ENCODE measurements at places on chromosomes 2 and 18.

DNA sequence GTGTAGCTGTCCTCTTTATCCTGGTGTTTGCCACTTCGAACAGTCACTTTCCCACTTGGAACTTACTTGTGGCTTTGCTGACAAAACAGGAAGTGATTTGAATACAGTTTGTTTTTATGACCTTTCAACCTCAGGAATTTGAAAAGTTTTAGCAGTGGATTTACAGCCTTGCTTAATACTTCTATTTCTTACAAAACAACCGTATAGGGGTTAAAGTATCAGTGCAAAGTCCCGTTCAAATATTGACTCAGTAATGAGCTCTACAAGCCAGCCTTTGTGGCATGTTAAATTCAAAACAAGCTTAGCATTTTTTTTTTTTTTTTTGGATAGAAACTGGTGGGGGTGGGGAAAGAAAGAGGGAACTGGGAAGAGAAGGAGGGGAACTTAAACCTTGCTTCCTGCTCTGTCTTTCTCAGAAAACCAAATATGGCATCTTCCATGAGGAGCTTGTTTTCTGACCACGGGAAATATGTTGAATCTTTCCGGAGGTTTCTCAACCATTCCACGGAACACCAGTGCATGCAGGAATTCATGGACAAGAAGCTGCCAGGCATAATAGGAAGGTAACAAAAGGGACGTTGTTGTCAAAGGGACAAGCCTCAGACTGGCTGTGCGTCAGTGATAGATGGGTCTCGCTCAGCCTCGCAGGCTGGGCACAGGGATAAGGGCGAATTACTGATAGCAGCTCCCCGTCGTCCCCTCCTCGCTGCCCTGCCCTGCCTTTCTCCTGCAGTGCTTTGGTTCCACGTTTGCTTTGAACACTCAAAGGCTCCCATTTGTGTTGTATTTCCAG is at the start of gene HNMT:
TSS of gene HNMT (plus strand) at position 408 of the 793 bp plus-strand sequence. CDS start at position 427, 19 bp downstream.
- peak; percentile 50 for DNase-seq

GRCh38 chr2:176622792-176623191 is 353.6 kb downstream of the MTX2 start:
- DNase-seq, result no peak

GRCh38 chr2:193561054-193561453 is 1366.3 kb upstream of the TMEFF2 start:
- peak; percentile 20 for DNase-seq

DNA sequence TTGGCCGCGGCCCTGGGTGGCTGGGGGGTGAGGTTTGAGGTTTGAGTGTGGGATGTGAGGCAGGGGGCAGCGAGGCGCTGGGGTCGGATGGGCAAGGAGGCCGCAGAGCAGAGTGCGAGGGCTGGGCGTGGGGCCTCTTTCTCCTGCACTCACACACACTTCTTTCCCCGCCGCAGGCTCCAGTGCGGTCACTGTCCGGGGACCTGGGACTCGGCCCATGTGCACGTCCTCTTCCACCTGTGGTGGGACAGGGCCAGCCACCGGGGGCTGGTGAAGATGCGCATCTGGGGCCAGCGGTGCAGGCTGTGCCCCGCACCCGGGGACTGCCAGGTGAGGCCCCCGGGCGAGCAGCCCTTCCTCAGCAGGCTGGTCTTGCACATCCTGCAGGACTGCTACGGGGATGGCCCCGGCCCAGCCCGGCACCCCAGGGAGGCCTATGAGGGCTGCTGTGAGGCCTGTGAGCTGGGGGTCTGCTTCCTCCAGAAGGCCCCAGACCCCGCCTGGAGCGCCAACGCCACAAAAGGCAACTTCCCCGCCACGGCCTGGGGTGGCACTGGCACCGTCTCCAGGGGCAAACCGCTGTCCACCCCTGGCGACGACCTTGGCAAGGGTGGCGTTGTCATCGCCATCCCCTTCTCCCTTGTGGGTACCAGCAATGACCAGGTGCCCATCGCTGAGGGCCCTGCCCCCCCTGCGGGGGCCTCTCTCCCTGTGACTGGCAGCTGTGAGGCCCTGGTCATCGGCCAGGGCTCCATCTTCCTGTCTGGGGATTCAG is 2.2 kb downstream of the RTP5 start:
- no peak for DNase-seq

GRCh38 chr2:179588486-179589145 is 272.8 kb downstream of the ZNF385B start:
- DNase-seq, result no peak

DNA sequence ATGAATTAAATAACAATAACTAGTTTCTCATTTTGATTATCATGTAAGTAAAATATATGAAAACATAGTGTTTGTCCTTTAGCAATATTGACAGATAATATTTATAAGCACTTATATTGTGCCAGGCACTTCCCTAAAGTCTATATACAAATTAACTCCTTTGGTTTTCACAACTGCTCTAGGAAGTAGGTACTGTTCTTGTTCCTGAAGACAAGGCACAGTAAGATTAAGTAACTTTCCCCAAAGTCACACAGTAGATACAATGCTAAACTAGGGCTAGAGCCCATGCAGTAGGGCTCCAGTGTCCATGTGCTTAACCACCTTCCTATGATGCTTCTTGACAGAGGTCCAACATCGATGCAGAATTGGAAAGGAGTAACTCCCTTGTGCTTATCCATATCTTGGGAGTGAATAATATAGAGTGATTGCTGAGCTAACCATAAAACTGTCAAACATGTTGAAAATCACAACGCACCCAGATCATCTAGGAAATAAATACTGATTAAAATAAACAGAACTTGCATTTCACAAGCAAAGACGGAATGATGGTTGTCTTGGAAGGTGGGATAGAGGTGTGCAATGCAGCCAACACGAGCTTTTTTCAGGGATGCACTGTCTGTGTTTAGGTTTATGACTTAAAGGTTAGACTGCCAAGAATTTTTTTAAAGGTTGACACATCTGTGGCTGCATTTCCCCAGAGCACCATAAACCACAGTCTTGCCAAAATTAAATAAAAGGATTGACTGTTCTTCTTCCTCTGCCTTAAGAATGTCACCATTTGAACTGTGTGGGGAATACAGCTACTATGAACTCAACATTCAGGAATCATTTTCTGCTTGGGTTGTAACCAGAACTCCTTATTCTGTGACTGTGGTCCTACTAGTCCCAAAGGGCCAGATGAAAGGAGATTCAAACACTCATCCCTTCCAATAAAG is 80.8 kb downstream of the ANKRD44 start:
- peak; percentile 65 for DNase-seq

GRCh38 chr18:64717026-64717425 is 568.1 kb upstream of the LINC00305 start:
- no peak for DNase-seq

DNA sequence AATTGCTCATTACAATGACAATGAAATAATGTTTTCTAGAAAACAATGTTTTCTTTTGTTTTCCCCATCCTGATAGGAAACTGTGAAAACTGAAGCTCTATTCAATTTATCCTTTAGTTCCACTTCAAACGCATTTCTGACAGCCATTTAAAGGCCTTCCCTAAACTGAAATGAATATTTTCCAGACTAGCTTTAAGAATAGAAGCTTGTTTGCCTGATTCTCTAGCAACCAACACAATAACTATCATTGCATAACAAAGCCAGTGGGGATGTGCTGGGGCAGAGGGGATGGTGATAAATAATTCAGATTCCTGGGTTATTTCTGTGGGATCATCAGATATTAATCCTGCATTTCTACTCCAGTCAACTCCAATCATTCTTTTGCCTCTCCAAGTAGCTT is 427.1 kb downstream of the RND3 start:
- DNase-seq, result no peak

- DNase-seq, result no peak
These were observed 5.1 kb upstream of the LANCL1 start for GRCh38 chr2:210481601-210482175.

DNA sequence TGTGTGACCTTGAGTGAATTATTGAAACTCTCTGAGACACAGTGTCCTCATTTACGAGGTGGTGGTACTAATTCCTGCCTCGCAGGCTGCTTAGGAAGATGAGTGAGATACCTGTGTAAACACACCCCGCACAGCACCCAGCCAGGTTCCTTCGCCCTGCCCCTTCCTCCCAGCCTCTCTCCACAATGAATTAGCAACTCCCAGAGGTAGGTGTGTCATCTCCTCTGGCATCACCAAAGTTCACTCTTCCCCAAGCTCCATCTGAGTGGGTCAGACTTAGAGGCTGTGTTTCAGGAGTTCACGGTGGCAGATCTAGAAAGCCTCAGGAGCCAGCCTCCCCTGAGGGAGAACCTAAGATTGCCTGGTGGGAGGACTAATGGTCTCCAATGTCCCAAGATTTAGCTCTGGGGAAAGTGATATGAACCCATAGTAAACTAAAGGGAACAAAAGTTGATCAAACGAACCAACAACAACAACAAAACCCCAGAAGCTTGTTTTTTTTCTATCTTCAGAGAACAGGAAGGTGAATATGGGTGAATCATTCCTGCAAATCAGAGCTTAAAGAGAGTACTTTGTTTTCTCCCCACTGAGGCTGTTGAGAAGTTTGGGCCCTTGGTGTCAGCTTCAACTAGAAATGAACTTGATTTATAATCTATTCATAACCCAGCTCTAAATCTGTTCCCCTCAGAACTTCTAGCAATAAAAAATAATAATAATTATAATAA is 44.4 kb upstream of the NRP2 start:
- DNase-seq, result no peak

- no peak for DNase-seq
These were observed 37.4 kb upstream of the MYO3B start for GRCh38 chr2:170140561-170140960.

DNA sequence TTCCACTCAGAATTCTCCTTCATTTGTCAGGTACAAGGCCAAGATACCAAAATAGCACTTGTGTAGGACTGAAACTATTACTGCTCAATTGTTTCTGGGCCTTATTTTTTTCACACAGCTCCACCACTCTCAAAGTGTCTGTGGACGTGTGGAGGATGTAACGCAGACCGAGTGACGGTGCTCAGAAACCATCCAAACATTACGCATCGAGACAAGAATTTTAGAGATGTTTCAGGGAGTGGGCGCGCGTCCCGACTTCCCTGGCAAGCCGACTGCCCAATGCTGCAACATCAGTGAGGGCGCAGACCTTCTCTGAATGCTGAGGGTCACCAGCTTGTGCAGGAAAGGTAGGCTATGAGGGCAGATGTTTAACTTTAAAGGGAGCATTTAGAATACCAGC is 108.4 kb downstream of the GATA6 start:
- DNase-seq, result no peak

GRCh38 chr18:52481116-52481515 is 141.1 kb downstream of the DCC start:
- no peak for DNase-seq

- DNase-seq, result peak; percentile 4
These were observed 156.0 kb downstream of the TFCP2L1 start for GRCh38 chr2:121128741-121129659.

DNA sequence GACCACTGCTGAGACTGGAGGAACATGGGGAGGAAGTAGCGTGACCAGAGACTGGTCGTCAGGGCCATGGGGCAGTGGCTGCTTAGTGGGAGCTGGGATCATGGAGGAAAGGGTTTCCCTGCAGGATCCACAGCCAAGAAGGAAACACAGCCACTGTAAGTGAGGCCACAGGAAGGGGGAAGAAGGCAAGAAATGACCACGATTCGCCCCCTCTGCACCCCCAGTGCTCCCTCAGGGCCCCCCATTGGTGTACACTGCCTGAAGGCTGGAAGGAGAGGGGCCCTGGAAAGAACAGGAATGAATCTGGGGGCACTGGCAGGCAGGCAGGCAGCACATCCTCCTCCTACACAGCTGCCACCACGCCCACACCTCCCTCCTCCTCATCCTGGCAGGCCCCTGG is 62.5 kb upstream of the RMDN2 start:
- no peak for DNase-seq

- DNase-seq, result no peak
These were observed 136.7 kb downstream of the MBP start for GRCh38 chr18:76995896-76996295.

GRCh38 chr2:24833821-24834732 is 40.9 kb downstream of the CENPO start:
- DNase-seq, result no peak

- DNase-seq, result no peak
These were observed 144.0 kb downstream of the ACOXL start for GRCh38 chr2:110876167-110876999.

GRCh38 chr2:223093436-223094241 is 41.6 kb downstream of the KCNE4 start:
- peak; percentile 86 for DNase-seq

DNA sequence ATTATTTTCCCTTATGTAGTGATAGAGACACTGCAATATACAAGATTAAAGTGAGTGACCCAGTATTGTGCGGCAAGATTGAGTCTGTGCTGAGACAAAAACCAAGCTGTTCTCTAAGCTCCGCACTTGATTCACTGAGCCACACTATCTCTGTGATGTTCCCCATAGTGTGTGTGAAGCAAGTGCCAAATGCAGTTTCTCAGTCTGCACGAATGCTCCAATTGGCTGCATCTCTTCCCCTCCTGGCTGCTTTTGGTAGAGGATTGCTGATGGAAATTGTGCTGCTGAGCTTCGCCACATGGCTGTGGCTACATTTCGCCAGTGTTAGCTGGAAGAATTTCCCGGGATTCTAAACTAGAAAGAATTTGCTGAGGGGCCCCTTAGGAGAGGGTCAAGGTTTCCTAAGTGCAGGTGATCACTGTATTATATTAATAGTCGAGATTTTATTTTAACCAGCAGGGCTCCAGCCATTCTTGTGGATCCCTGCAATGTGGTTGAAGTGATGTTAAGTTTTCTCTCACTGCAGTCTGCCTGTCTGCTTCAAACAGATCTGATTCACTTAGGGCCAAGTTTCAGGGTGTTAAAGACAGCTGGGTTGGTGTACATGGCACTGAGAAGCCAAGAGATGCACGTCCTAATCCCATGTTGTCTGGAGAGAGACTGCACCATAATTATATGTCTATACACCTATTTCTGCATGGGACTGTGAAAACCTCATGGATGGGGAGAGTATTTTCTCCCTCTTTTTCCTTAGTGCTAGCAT is 317.2 kb downstream of the DCC start:
- DNase-seq, result no peak

GRCh38 chr2:129164220-129164949 is 815.1 kb upstream of the RAB6C start:
- no peak for DNase-seq

GRCh38 chr2:191789796-191790195 is 57.1 kb downstream of the CAVIN2 start:
- peak; percentile 62 for DNase-seq

DNA sequence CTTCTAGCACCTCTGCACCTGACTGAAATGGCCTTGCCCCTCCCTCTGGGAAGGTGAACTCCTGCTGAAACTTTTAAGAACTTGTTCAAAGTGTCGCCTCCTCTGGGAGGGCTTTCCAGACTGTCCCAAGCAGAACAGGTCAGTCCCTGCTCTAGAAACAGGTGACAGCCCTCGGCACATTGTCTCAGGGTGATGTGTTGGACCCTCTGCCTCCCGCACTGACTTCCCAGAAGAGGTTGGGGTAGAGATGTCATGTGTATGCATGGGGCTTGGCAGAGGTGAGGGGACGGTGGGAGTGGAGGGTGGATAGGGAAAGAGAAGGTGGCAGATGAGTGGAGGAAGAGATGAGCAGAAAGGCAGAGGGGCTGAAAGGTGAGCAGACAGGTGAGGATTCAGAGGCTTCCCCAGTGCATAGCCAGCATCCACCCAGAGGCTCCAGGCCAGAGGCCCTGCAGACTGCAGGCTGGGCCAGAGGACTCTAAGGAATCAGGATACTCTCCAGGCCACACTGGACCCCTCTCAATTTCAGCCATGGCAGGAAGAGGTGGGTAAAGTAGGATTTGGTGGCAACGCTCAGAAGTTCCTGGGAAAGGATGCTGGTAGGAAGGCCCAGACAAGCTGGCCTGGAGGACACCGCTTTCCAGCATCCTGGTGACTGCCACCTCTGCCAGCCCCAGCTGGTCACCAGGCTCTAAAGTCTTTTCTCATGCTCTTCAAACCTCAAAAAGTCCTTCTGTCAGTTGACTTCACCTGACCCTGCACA is 24.8 kb upstream of the TNS1 start:
- no peak for DNase-seq

- DNase-seq, result peak; percentile 67
These were observed 5.7 kb downstream of the RHOB start for GRCh38 chr2:20452551-20452950.
